Spleen (tissue), 13 donors: ENCODE measurements at places on chromosomes 5 and 9.

- no peak for DNase-seq
Measured at GRCh38 chr5:6468870-6469269, 20.2 kb downstream of the UBE2QL1 start.

- no peak for DNase-seq
Measured at GRCh38 chr5:144945503-144945902, 774.8 kb downstream of the KCTD16 start.

- DNase-seq: no peak
Measured at GRCh38 chr5:139474890-139475791, 4.3 kb downstream of the SMIM33 start.

DNA sequence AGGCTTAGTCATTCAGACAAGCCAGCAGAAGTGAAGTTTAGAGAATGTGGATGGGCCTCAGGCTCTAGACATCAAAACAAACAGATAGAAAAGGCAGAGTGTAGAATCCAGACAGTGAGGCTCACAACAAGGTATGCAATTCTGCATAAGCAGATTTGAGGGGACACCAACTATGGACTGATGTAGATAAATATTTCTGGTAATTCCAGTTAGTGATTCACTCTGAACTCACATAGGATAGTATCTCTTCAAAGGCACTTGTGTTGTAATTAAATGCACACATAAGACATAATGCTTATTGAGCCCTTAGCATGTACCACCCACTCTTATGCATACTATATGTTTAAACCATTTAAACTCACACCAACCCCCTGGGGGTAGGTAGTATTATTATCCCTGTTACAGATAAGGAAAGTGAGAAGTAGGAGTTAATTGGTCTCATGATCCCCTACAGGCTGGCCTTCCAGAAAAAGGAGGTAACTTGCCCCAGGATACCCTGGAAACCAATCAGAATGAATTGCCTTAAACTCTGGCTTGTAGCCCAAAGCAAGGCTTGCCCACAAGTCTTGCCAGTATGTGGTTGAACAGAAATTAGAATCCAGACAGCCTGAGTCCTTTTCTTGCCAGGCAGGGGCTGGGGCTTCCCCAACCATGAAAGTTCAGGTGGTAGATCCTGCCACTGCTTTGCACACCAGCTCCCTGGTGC is 39.5 kb upstream of the HSPB3 start:
- DNase-seq: no peak

GRCh38 chr5:149680810-149681221 is 49.3 kb upstream of the PPARGC1B start:
- DNase-seq: peak; percentile 84

DNA sequence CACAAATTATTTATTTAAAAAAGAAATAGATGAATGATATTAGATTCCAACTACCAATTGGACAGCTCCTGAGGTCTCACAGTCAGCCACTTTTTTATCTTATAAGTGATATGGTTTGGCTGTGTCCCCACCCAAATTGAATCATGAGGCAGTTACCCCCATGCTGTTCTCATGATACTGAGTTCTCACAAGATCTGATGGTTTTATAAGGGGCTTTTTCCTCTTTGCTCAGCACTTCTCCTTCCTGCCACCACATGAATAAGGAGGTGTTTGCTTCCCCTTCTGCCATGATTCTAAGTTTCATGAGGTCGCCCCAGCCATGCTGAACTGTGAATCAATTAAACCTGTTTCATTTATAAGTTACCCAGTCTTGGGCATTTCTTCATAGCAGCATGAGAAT is 12.9 kb downstream of the NLN start:
- DNase-seq: no peak

DNA sequence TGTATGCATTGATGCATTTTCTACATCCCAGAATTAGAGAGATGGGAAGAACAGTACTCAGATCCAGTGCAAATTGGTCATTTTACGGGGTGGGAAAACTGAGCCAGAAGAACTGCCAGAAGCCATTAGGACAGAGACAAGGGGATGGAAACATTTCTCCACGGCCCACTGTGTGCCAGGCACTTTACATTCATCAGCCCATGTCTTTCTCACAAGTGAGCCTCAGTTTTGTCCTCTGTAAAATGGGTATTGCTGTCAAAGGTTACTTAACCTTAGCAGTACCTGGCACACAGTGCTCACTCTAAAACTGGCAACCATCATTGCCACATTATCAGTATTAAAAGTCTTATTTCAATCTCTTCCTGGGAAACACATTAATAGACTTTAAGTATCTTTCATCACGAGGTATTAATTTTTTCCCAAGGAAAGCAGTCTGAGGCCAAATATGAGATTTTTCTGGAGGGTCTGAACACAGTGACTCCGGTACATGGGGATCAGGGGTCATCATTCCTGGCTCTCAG is 5.2 kb downstream of the DUSP1 start:
- no peak for DNase-seq

DNA sequence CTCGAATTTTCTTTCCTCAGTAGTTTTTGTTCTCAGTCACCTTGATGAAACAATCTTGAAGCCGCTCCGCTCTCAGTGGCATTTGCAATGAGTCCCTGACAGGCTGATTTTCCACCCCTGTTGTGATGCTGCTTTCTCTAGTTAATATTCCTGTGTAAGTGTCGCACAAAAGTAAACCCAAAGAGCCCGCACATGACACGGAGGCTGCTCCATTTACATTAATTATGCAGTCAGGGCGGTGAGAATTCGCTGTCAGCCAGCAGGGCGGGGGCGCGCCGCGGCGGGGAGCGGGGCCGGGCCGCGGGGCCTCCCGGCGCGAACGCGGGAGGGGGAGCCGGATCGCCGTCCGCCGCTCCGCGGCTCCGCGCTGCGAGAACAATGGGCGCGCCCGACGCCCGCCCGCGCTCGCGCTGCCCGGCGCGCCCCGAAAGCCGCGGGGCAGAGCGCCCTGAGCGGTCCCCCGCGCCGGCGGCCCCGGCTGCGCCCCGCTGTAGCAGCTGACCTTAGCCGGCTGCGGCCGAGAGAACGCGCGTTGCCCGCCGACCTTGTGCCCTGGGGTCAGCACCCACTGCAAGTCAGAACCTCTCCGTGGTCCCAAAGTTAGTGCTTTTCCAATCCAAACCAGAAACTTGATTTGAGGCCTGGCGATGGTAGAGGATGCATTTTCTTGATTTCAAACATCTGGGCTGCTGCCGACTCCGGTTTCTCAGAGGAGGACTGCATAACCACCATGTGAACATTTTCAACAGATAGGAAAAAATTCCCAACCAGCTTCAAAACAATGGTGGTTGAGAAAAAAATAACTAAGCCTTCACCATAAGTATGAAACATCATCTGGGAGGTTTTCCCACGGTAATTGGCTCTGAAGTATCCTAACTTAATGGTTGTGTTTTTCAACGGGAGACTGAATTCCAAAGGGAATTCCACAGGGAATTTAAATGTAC is 142.6 kb downstream of the PBX3 start:
- DNase-seq: peak; percentile 82

GRCh38 chr5:168312606-168313295 is 21.3 kb downstream of the WWC1 start:
- peak; percentile 12 for DNase-seq

DNA sequence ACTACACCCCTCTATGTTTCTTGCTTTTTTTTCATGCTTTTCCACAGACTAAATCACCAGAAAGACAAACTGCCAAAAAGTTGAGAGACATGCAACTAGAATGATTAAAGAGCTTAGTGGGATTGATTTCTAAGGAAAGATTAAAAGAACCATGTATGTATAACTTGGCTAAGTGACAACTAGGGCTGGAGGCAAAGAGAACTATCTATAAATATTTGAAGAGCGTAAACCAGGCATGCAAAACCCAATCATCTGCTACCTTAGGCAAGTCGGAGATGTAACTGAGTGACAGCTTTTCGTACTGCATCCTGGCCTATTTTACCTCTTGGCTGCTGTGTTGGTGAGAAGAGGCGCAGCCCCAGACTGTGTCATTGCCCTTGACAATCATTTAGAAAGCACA is 121.0 kb upstream of the TLX3 start:
- no peak for DNase-seq

GRCh38 chr5:61320860-61321259 is 11.2 kb upstream of the ZSWIM6 start:
- no peak for DNase-seq

- DNase-seq: no peak
Measured at GRCh38 chr5:139133282-139133681, 64.9 kb downstream of the SIL1 start.

DNA sequence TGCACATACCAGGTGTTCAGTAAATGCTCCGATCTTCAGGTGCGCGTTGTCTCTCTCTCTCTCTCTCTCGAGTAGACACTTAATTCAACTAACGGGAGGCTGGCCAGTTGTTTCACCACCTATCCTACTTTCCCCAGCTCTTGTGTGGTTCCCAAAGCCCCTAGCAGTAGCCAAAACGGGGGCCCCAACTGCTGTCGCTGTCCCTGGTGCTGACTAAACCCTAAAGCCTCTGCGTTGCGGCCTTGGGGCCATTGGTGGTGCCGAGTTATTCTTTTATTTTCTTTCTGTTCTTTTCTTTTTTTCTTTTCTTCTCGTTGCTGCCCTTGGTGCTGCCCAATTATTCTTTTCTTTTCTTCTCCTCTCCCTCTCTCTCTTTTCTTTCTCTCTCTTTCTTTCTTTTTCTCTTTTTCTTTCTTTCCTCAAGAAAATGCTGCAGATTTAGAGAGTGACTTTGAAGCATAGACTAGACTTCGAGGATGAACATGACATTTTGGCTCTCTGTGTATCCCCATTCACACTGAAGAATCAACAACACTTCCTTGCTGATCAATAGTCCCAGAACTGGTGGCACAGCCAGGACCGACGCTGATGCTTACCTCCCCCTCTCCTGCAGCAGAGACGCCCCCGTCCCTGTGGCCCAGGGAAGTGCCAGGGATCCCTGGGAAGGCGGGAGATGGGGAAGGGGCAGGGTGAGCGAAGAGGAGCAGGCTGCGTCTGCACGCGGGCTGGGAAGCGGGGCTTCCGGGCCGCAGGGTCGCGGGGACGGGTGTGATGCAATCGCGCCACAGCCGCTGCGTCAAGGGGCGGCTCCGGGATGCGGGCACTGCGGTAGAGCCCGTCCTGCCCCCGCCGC is at the start of gene FBLL1:
FBLL1 (plus strand) TSS at position 785 of the 853 bp plus-strand sequence. CDS start 200 bp downstream, outside the sequence.
- no peak for DNase-seq

GRCh38 chr9:111449705-111450104 is 34.5 kb downstream of the ECPAS start:
- DNase-seq: no peak

DNA sequence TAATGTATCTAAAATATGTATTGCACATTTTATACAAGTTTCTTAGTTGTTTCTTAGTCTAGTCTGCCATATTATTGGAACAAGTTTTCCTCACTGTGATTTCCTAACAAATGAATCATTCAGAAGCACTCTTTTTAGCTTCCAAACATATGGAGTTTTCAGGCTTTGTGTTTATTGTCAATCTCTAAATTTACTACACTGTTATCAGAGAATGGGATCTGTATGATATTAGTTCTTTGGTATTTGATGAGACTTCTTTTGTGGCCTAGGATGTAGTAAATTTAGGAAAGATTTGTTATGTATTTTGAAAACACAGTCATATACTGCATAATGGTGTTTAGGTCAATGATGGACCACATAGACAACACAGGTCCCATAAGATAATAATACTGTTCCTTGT is 25.7 kb downstream of the SREK1IP1 start:
- no peak for DNase-seq

DNA sequence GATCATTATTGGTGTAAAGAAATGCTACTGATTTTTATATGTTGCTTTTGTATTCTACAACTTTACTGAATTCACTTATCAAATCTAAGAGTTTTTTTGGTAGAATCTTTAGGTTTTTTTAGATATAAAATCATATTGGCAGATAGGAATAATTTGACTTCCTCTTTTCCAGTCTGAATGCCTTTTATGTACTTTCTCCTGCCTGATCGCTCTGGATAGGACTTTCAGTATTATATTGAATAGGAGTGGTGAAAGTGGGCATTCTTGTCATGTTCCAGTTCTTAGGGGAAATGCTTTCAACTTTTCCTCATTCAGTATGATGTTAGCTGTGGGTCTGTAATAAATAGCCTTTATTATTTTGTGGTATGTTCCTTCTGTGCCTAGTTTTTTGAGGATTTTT is 8.3 kb downstream of the AHRR start:
- no peak for DNase-seq

DNA sequence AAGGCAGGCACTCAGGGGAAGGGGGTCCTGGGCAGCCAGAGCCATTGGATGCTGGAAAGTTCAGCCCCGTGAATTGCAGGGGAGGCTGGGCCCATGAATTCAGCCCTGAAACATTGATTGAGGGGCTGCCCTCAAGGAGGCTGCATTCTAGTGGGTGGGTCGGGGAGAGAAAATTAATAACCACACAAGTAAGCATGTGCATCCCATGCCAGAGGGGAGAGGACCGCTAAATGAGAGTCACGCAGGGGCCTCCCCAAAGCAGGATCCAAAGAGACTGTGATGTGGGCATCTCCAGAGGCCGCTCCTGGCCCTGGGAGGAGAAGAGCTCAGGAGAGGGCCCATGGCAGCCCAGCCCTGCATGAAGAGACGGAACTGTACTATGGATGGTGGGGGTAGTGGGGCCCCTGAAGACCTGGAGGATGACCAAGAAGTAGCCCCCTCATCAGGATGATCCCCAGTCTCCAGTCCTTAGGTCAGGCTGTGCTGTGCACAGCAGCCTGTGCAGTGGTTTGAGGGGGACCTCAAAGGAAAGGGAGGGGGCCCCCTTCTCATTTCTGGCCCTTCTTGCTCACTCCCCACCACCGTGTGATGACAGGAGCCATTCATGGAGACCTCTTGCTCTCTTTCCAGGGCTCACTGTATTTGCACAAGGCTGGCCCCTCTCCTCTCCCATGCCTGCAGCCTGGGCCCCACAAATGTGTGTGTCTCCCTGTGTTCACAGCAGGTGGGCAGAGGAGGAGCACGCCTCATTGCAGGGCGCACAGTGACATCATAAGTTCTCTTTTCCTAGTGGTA is 233.6 kb upstream of the IRX1 start:
- DNase-seq: no peak
